ENCODE measurements at places on chromosomes 16 and 17.

DNA sequence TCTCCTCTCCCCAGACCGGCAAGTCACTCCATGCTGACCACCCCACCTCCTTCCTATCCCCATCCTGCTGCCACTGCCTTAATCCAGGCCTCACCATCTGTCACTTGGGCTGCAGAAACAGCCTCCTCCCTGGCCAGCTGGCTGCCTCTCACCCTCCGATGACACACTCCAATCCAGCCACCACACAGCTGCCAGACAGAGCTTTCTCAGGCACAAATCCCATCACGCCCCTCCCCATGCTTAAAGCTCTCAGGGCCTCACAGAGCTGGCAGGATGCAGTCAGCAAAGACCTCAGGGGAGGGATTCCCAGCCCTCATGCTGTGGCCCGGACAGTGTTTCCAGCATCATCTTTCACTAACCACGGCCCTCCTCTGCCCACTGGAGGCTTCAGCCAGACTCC, 13.7 kb downstream of the CAMKK1 start:
- peak overlapping the region; percentile 42 for H3K27ac ChIP-seq
- H3K4me1 ChIP-seq: peaks cover 10% of the 10 kb centered on the region
- no peaks in the 10 kb centered on the region for H3K36me3 ChIP-seq
- H3K4me3 ChIP-seq: no peak overlapping the region
- DNase-seq: no peak

DNA sequence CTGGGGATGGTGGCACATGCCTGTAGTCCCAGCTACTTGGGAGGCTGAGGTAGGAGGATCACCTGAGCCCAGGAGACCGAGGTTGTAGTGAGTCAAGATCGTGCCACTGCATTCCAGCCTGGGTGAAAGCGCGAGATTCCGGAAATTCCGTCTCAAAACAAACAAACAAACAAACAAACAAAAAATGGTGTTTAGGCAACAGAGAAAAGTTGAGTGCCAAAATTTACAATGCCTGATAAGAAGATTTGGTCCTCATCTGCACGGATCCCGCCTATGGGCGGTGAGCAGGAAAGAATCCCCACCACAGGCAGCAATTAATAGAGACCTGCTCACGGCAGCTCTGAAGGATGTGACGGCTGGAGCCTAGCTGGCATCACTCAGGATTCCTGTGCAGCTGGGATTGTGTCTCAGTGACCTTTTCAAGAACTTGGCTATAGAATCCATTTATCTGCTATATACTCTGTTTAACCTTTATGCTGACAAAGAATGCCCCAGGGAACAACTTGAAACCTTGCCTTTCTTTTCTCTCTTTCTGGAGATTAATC, 14.0 kb upstream of the TEX2 start:
- peak overlapping the region; percentile 46 for H3K27ac ChIP-seq
- H3K27me3 ChIP-seq: no peaks in the 10 kb centered on the region
- H3K36me3 ChIP-seq: no peaks in the 10 kb centered on the region
- no peak overlapping the region for H3K4me3 ChIP-seq
- peaks cover 7% of the 10 kb centered on the region for H3K4me1 ChIP-seq

- no peaks in the 10 kb centered on the region for H3K27me3 ChIP-seq
- no peak overlapping the region for H3K4me3 ChIP-seq
- DNase-seq: no peak
- H3K4me1 ChIP-seq: no peaks in the 10 kb centered on the region
- H3K27ac ChIP-seq: no peak overlapping the region
Measured at GRCh38 chr17:30316736-30317135, 17.1 kb downstream of the TMIGD1 start.

DNA sequence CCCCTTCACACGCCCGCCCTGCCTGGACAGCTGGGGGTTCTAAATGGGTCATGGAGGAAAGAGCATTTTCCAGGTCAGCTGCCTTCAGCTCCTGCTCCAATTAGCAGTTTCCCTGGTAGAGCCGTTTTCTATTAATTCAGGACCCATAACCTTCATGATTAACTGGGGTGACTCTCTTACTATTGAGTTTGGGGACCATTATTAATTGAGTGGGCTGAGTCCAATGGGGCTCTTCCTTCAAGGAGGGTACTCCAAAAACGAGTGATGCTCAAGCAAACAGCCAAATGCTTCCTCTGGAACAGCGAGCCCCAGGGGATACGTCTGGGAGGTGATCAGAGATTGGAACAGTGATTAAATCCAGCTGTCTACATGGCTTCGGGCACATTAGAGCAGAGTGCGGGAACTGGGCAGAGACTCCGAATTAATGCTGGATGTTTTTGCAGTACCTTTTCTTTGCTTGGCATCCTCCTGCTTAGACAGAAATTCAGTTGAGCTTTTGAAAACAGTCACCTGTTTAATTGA, 68.1 kb upstream of the CACNG3 start:
- no peaks in the 10 kb centered on the region for H3K36me3 ChIP-seq
- no peak overlapping the region for H3K4me3 ChIP-seq
- H3K4me1 ChIP-seq: no peaks in the 10 kb centered on the region
- no peak for DNase-seq

DNA sequence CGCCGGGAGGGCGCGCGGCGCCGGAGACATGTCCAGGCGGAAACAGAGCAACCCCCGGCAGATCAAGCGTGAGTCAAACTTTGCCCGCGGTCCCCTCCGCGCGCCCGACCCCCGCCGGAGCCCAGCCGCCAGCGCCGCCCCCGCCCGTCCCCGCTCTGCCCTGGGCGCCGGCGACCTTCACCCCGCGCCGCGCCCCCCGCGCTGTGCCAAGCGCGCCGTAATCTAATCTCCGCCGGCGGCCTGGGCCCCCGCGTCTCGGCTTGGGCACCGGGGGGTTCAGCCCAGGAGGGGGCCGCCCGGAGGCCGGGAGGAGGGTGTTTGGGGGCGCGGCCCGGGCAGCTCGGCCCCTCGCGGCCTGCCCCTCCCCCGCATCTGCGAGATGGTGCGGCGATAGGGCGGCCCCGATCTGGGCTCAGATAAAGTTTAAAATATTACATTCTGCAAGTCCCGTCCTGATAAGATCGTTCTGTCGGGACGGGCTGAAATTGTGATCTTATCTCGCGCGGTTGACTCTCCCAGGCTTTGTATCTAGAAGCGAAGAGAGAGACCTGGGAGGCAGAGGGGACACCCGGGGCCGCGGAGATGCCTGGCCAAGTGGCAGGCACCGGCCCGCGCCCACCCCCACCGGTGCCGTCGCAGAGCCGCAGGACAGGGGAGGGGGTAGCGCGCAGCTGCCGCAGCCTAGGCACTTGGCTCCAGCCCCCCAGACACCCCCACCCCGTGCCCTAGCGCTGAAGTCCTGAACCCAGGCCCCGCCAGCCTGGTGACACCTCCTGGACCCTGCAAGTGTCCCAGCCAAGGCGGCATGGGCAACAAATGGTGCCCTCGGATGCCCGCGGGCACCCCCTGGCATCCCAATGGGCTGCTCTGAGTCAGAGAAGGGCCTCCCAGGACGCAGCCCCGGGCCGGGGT, 787 bp downstream of the ZFPM1 start:
- no peaks in the 10 kb centered on the region for H3K27me3 ChIP-seq
- H3K4me1 ChIP-seq: peaks cover 31% of the 10 kb centered on the region
- peak overlapping the region; percentile 57 for H3K4me3 ChIP-seq

DNA sequence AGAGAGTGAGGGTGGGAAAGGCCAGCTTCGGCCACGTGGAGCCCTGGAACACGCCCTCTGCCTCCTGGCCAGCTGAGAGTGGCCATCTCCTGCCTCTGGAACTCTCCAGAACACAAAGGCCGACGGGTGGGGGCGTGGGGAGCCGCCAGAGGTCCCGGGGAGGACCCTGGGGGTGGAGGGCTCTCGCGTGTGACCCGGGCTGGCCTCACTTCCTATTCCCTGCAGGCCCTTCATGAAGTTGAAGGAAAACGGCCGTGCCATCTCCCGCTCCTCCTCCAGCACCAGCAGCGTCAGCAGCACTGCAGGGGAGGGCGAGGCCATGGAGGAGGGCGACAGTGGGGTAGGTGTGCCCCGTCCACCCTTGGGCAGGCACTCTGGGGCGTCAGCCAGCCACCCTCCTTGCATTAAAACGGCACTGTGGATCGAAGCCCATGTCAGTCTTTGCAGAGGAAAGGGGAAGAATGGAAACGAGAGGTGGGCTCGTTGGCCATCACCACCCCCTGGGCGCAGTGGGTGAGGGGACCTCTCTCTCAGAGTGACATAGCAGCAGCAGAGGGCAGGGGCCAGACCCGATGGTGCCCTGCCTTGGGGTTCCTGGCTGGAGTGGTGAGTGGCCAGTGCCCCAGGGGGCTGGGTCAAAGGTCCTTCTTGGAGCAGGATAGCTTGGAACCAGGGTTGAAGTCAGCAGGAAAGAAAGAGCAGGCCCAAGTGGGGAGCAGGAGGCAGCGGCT, 37.1 kb downstream of the OR1D5 start:
- H3K4me1 ChIP-seq: no peaks in the 10 kb centered on the region
- H3K4me3 ChIP-seq: no peak overlapping the region
- no peak overlapping the region for H3K27ac ChIP-seq
- DNase-seq: no peak
- no peaks in the 10 kb centered on the region for H3K36me3 ChIP-seq

DNA sequence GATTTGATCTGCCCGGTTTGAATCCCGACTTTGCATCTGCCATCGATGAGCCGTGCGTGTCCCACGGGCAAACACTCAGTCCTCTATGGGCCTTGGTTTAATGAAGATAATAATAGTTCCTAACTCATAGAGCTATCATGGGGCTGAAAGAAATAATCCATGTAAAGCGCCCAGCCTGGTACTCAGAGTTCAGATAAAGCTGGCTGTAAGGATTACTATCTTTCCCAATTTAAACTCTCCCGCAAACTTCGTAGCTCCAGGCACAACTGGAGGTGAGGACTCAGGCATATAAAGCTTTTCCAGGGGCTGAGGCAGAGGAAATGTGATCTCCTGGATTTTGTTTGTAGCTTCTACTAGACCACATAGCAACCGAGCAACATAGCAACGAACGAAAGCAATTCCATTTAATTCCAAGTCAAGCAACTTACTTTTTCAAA, 16.3 kb downstream of the ALOX15 start:
- no peaks in the 10 kb centered on the region for H3K27me3 ChIP-seq
- no peak overlapping the region for H3K4me3 ChIP-seq
- H3K27ac ChIP-seq: no peak overlapping the region
- H3K36me3 ChIP-seq: no peaks in the 10 kb centered on the region
- H3K4me1 ChIP-seq: no peaks in the 10 kb centered on the region

- no peaks in the 10 kb centered on the region for H3K36me3 ChIP-seq
- H3K4me1 ChIP-seq: no peaks in the 10 kb centered on the region
- no peak overlapping the region for H3K4me3 ChIP-seq
- no peak overlapping the region for H3K27ac ChIP-seq
Measured at GRCh38 chr17:82170412-82170961, 42.2 kb downstream of the CCDC57 start.

- peak overlapping the region; percentile 27 for H3K27ac ChIP-seq
- H3K27me3 ChIP-seq: no peaks in the 10 kb centered on the region
- DNase-seq: no peak
- H3K36me3 ChIP-seq: no peaks in the 10 kb centered on the region
Measured at GRCh38 chr17:65698381-65699061, 137.1 kb upstream of the AXIN2 start.

DNA sequence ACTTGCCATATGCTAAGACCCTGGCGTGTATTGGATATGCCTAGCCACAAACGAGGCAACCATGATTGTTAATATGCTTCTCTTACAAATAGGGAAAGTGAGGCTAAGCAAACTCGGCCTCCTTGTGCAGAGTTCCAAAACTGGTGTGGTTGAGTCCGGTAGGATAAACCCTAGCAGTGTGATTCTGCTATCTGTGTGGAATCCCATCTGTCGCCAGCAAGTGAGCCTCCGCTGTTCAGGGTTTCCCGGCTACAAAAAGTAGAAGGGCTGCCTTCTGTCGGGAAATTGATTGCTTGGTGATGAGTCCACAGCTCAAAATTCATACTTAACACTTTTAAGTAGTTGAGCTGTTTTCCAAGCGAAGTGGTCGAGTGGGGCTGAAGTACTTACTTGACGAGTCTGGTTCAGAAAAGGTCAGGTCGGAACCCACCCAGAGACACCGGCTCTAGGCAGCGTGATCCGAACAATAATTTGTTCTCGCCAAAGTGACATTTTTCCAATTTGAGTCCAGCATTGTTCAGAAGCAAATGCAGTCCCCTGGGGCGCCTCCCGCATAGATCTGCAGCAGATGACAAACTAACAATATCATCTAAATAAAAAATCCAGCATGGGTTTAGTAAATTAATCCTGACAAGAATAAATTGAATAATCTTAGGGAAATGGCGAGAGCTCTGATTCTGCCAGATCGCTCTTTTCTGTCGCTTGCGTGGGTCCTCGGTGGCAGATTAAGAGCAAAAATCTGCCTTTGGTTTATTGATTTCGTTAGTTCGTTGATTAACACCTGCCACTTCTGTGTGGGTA, 686.7 kb upstream of the RBFOX1 start:
- no peaks in the 10 kb centered on the region for H3K36me3 ChIP-seq
- H3K4me3 ChIP-seq: no peak overlapping the region
- DNase-seq: no peak

DNA sequence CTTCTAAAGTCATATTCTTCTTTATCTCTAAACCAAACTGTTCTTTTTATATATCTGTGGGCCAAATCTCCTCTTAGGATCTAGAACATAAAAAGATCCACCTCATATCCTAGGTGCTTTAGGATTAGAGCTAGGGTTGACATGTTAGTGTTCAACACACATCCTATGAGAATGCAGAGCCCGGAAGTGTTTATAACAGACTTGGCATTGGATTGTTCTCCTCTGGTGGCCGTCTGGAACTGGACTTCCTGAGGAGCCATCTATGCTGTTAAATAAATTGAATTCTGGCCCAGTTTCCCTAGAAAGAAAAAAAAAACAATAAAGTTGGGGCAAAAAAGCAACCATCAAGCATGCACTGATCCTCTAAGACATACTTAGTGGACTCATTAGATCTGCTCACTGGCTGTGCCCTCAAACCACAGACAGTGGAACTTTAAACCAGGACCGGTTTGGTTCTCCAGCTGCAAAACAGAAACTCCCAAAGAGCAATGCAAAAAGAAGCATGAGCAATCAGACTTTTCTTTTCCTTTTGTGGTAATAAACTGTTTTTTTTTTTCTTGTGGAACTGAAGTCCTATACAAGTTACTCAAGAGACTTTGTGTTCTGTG, 182.5 kb downstream of the ZNF18 start:
- H3K4me1 ChIP-seq: no peaks in the 10 kb centered on the region
- DNase-seq: no peak
- H3K36me3 ChIP-seq: no peaks in the 10 kb centered on the region
- no peaks in the 10 kb centered on the region for H3K27me3 ChIP-seq

DNA sequence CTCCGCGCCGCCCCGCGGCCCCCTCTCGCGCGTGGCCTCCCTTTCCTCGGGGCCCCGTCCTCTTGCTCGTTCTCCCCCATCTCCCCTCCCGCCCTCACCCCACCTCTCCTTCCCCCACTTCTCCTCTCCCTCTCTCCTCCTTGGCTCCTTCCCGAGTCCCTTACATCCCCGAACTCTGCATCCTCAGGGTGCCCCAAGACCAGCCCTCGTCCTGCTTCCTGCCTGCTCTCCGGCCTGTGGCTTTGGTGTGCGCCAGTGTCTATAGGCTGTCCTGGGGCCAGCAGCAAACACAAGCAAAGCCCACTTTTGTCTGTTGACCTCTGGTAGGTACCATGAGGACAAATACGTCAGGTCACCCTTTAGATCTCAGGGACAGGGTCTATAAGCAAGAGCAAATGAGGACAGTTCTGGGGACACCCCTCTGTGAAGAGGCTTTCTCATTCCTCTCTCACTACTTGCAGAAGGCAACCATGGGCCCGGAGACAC, 284 bp upstream of the COPZ2 start:
- H3K36me3 ChIP-seq: no peaks in the 10 kb centered on the region
- peak overlapping the region; percentile 77 for H3K27ac ChIP-seq
- no peaks in the 10 kb centered on the region for H3K27me3 ChIP-seq
- peak overlapping the region; percentile 67 for H3K4me3 ChIP-seq
